Occipital lobe (tissue), 3 donors: ENCODE measurements at places on chromosomes 7 and 10.

- DNase-seq = no peak
Observed at GRCh38 chr10:84891631-84892030, 563.2 kb downstream of the CCSER2 start.

DNA sequence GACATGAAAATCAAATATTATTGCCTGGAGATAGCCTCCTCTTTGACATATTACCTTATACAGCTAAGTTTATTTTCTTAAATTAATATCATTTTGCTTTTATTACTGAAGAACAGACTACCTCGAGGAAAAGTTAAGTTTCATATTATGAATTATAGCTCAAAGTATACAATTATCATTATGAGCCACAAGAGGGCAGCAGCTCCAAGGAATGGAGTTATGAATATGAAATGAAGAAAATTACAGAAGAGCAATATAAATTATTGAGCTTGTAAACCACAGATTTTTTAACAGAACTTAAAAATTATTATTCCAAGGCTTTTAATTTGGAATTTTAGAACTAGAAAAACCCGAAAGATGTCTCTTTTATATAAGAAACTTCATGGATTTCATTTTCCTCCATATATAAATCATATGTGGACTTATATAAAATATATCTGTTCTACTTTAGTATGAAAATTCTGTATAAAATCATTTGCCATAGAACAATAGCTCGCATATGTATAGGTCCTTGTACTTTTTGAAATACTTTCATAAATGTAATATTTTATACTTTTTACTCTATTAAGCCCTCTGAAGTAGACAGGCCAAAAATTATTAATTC, 40.1 kb downstream of the IQUB start:
- DNase-seq = no peak

- no peak for DNase-seq
Observed at GRCh38 chr7:75531359-75531821, 39.3 kb downstream of the SPDYE5 start.

- no peak for DNase-seq
Observed at GRCh38 chr7:22302951-22303423, 54.0 kb downstream of the RAPGEF5 start.

GRCh38 chr7:157996359-157997079, 591.1 kb downstream of the PTPRN2 start:
- DNase-seq = no peak

GRCh38 chr10:127976701-127977356, 69.9 kb downstream of the PTPRE start:
- no peak for DNase-seq

DNA sequence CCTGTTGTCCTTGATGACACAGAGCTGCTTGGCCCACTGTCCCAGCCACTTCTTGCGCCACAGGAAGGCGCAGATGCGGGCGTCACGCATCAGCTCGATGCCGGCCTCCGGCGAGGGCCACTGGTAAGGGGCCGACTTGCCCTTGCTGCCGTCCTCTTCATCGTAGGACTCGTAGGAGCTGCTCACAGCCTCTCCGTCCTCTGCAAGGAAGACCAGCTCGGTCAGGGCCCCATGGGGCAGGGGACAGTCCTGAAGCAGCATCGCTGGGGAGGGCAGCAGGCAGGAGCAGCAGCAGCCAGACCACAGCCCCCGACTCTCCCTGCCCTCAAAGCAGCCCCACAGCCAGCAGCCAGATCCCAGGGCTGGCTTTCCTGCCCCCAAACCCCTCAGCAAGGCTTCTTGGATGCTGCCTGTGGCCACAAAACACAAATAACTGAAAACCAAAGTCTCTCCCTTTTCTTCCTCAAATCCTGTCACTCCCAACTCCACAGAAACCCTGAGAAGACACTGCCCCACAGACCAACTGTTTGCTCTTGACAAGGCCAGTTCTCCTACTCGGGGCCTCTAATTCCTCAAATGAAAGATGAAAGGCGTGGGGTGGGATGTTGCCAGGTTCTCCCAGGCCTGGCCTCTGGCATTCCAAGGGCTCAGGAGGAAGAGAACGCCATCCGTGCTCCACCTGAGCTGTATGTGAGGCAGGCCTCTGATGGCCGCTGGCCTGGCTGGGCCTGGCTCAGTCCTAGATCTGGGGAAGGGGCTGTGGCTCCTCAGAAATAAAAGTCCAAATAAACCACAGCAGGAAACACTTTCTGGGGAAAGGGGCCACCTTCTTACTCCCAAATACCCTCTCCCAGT, 76.7 kb downstream of the VWA2 start:
- DNase-seq = no peak

DNA sequence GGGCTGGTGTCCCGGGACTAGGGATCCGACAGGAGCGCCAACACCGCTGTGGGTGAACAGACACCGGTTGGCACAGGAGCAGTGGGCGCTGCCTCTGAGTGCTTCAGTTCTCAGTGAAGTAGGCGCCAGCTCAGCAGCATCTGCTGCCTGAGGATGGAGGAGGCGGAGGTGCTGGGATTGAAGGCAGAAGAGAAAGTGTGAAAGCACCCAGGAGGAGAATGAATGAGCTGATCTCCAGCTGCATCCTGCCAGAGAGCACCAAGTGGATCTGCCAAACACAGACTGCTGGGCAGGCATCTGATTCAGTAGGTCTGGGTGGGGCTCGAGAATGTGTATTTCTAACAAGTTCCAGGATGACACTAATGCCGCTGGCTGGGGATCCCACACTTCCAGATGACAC, 74.5 kb downstream of the LANCL2 start:
- DNase-seq = peak; percentile 84

DNA sequence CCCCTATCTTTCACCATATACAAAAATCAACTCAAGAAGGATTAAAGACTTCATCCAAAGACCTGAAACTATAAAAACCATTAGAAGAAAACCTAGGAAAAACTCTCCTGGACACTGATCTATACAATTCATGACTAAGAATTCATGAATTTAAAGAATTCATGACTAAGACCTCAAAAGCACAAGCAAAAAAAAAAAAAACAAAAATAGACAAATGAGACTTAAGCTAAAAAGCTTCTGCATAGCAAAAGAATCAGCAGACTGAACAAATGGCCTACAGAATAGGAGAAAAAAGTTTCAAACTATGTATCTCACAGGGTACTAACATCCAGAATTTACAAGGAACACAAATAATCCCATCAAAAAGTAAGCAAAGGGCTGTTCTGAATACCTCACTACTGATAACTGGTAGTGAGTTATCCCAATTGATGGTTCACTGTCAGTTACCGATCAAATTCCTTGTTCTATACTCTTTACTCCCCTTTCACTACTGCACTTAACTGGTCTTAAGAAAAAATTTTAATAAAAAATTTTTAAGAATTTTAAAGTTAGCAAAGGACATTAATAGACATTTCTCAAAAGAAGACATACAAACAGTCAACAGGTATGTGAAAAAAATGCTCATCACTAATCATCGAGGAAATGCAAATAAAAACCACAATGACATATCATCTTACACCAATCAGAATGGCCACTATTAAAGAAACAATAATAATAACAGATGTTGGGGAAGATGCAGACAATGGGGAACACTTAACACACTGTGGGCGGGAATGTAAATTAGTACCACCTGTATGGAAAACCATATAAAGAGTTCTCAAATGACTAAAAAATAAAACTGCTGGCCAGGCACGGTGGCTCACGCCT, 33.2 kb downstream of the KMT2C start:
- no peak for DNase-seq

DNA sequence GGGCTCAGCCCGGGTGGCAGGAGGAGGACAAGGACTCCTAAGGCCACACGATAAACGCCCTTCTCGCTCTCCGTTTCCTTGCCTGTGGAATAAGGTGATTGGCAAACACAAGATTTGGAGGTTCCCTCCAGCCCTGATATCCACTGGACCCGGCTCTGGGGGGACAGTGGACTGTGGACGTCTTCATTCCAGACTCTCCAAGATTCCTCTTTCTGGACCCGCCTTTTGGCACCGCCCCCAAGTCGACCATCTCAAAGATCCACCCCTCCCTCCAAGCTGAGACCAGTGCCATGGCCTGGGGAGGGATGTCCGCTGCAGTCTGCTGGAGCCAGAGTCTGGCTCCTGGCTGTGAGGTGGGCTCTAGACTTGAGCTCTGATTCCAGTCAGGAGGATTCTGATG, 23.6 kb downstream of the ZNF783 start:
- no peak for DNase-seq

DNA sequence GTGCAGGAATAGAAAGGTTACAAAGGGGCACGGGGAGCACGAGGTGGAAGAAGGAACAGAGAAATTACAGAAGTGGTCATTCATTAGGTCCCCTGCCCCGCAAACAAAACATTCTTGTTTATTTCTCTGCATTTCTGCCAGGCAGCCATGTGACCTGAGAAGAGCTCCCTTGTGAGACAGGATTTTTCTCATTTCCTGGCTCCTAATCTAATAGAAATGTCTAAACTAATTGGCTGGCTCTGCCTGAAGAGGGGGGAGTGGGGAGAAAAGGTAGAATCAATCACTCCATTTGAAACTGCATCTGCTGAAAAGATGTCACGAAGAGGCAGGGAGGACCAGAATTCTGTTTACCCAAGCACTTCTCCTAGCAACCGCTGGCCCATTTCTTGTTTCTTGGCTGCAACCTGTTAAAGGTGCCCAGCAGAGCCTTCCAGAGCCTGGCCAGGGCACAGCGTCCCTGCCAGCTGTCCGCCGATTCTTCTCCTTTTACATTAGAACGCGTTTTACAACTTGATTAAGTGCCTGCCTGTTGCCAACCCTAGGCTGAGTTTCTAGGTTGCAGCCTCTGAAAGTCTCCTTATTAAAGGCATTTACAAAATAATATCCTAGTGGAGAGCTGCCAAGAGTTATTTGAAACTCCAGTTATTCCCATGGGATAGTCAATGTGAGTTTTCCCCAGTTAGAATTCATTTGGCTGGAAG, 1227.6 kb downstream of the TYW1 start:
- no peak for DNase-seq

GRCh38 chr7:93327006-93327633, 95.0 kb downstream of the VPS50 start:
- no peak for DNase-seq

GRCh38 chr10:125008689-125009638, 67.0 kb downstream of the ZRANB1 start:
- no peak for DNase-seq

DNA sequence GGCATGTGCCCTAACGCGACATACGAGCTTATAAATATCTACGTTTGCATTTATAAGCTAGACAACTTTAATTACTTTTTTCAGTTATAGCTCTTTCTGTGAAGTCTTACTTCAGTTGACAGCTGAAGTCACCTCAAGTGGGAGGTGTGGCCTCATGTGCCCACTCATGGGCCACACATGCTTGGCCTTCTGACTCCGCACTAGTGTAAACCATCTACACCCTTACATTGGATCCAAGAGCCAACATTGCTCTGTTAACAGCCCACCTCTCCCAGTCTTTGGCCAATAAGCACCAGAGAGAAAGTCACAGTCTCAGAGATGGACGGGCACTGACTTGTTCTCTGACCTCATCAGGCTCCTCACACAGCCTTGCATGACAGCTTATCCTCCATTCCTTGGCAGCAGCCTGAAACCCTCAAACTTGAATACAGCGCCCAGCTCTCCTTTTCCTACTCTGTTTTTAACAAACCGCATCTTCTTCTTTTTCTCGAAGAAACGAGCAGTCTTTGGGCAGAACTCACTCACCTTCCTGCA, 70.9 kb upstream of the AMPH start:
- DNase-seq = no peak

- no peak for DNase-seq
Observed at GRCh38 chr10:31396376-31396775, 77.4 kb downstream of the ZEB1 start.

GRCh38 chr7:81590131-81590530, 179.7 kb downstream of the HGF start:
- no peak for DNase-seq

DNA sequence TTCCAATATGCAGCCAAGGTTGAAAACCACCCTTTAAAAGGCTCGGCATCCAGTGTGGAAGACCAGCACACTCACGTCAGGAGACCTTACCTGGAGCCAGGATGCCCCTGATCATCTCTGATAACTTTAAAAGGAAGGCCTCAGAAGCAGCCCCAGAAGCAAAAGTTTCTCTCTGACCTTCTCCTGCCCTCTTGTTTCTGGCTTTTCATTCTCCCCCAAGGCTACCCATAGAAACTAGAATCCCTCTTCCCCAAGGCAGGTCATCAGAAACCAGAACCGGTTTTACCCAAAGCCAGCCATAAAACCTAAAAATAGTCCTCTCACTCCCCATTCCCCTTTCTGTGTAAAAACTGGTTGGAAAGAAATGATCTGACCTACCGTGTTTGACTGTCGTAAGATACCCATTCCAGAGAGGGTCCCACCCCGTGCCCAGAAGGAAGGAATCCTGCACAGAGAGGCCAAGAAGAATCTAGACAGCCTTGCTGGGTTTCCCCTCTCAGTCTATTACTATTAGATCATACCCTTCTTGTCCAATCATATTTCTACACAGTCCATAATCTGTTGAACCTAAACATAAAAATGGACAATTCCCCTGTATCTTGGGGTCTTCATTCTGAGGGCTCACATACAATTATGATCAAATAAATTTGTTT, 17.5 kb upstream of the TSPAN14 start:
- no peak for DNase-seq

DNA sequence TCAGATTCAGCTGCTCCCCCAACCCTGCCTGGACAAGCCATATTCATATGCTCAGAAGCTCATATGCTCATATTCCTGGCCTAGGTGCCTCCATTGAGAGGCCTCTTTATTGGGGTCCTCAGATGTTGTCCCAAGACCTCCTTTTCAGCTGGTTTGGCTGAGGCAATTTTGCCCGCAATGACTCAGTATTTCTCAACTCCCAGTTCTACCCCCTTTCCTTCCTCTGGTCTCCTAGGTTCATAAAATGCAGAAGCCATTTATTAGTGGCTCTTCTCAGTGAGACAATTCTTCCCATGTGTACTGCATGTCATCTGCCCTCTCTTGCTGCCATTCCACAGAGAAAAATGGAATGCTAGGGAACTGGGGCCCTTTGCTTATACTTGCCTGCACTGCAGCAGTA, 110.7 kb downstream of the INHBA start:
- DNase-seq = no peak

GRCh38 chr10:44955413-44956070, 4.1 kb upstream of the RASSF4 start:
- DNase-seq = no peak

- DNase-seq = no peak
Observed at GRCh38 chr10:75658915-75659314, 227.5 kb downstream of the LRMDA start.

DNA sequence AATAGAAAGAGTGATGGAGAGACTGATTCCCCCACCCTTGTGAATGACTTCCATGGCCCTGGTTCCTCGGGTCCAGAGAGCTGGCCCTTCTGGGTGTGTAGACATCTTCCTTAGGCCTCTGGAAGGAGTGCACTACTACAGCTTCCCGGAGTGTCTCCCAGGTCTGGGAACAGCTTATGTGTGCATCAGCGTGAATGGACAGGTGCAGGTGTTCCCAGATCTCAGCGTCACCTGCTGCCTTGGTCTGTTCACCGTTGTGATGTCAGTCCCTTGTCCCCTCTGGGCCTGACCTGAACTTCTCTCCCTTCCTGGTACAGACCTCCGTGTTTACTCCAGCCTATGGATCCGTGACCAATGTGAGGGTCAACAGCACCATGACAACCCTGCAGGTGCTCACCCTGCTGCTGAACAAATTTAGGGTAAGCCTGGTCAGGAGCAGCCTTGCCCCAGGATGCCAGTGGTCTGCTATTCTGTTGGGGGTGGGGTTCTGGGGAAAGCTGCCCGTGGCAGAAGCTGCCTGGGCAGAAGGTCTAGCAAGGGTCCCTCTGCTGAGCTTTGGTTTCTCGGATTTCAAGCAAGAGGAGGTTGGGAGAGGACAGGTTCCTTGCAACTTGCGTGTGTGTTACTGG, 10.5 kb upstream of the DEPP1 start:
- no peak for DNase-seq

- no peak for DNase-seq
Observed at GRCh38 chr10:131649617-131650016, 251.2 kb upstream of the PPP2R2D start.
